ENCODE measurements at places on chromosomes 7 and 10.
A peak's percentile ranks its signal among the peaks of the same experiment; 100 is the strongest.

DNA sequence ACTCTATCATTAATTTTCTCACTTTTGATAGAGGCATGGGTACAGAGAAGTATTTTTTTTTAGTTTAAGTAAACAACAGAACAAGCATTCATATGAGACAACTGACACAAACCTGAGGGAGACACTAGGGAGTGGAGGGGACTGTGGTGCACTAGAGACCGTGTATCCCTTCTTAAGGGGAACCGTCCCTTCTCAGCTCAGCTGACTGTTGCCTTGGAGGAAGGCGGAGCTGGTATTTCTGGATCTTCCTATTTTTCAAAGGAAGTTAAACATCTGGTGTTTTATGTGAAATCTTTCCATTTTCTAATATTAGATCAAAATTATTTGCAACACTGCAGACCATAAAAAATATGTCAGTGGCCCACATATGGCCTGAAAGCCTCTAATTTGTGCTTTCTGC lies 113.6 kb upstream of the MACROH2A2 start:
- no peak for DNase-seq

- no peak for DNase-seq
Observed at GRCh38 chr7:55550010-55550663, 22.2 kb downstream of the VOPP1 start.

DNA sequence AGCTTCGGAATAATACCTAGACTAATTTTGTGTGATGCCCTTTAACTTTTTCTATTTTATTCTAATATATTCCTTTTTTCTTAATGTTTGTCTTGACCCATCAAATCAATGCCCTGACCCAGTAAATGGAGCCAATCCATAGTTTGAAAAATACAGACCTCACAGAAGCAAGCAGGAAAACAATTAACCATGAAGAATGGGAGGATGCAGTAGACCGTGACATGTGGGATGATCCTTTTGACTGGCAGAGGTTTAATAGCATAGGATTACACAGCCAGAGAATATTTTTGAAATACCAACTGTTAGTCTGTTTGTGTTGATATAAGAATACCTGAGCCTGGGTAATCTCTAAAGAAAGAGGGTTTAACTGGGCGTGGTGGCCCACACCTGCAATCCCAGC lies 142.6 kb upstream of the NEBL start:
- no peak for DNase-seq

DNA sequence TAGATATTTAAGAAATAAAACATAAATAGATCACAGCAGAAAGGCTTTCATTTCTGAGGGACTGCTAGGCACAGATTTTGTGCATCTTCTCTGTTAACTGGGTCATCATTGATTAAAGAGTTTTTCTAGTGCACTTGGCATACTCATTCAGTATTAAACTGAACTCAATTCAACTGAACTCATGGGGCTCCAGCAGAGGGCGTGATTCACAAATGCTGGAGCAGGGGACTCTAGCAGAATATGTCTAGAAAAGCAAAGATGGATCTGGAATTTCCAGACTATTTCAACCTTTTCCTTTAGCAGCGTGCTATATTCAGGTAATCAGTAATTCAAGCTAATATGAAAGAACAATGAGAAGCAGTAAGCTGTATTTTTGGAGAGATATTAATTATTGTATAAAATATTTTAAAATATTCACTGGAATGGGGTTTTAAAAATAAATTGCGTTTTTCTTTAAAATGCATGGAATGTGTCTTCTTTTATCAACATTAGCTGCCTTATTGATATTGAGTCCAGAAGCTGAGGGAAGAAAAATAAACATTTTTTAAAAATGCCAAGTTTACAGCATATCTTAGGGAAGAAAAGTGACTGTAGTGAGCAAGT lies 296.8 kb upstream of the CACNA2D1 start:
- peak; percentile 24 for DNase-seq

- no peak for DNase-seq
Observed at GRCh38 chr7:71130031-71130679, 1.8 kb upstream of the GALNT17 start.

All from activated T-cell treated with anti-CD3 and anti-CD28 coated beads, Interleukin-2, amount 50 U/mL, for 48 hours (primary cell).